Left ventricle myocardium inferior (tissue), 1 donor: ENCODE measurements at places on chromosomes 12 and 14. TPM values are rescaled to one million over a fixed set of nuclear protein-coding genes. Genes with fewer than 3 reads are reported as not detected.

DNA sequence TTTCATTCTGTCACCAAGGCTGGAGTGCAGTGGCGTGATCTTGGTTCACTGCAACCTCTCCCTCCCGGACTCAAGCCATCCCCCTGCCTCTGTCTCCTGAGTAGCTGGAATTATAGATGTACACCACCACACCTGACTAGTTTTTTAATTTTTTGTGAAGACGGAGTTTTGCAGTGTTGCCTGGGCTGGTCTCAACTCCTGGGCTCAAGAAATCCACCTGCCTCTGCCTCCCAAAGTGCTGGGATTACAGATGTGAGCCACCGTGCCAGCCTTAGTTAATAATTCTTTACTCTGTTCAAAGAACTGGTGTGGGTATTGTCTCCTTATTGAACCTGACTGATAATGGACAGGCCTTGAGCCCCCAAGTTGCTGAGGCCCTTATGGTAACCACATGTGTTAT, 10.4 kb upstream of the KRT7 start:
- H3K4me1 ChIP-seq = no peaks in the 10 kb centered on the region
- H3K27me3 ChIP-seq = peaks cover 59% of the 10 kb centered on the region
- no peak overlapping the region for H3K4me3 ChIP-seq

DNA sequence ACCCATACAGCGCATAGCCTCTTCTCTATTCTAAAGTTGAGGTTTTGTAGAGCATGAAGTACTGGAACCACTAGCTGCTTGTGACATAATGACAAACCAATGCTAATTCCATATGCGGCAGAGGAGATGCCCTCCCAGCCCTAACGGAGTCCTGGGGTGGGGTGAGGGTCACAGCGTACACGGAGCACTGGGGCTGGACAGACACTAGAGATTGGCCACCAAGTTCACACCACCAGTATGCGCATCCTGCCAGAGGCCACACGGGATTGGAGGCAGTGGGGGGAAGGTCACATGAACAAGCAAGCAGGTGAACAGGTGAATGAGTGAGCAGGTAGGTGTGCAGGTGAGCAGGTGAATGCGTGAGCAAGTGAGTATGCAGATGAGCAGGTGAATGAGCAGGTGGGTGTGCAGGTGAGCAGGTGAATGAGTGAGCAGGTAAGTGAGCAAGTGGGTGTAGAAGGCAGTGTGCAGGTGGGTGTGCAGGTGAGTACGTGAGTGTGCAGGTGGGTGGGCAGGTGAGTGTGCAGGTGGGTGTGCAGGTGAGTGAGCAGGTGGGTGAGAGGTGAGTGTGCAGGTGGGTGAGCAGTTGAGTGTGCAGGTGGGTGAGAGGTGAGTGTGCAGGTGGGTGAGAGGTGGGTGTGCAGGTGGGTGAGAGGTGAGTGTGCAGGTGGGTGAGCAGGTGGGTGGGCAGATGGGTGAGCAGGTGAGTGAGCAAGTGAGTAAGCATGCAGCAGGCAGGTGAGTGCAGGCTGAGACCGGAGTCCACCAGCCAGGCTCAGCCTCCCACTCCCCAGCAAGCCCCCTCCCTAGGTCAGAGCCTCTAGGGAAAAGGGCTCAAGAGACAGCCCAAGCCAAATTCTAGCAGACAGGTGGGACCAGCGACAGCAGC, 52.7 kb downstream of the CCDC85C start:
- DNase-seq = no peak
- no peaks in the 10 kb centered on the region for H3K36me3 ChIP-seq
- no peaks in the 10 kb centered on the region for H3K27me3 ChIP-seq
- no peak overlapping the region for H3K4me3 ChIP-seq

GRCh38 chr14:51576117-51576430, 75.6 kb upstream of the FRMD6 start:
- H3K36me3 ChIP-seq = no peaks in the 10 kb centered on the region
- peak overlapping the region; percentile 19 for H3K27ac ChIP-seq
- peaks cover 3% of the 10 kb centered on the region for H3K4me1 ChIP-seq
- no peak for DNase-seq
- H3K4me3 ChIP-seq = no peak overlapping the region
- peaks cover 8% of the 10 kb centered on the region for H3K27me3 ChIP-seq

DNA sequence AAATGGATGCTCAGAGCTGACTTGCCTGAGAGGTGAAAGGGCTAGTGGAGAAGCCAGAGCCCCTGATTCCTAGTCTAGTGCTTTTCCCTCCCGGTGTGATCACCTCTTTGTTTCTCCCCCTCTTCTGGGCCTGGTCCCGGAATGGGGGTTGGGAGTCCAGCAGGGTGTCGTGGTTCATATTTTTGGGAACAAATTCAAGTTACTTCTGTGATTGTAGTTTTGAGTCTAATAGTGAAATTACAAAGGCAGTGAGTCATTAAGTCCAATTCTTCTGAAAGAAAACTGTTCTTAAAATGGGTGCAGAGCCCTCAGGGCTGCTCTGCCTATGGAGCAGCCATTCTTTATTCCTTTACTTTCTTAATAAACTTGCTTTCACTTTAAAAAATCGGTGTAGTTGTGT, 7.6 kb downstream of the SUSD6 start:
- H3K36me3 ChIP-seq = no peaks in the 10 kb centered on the region
- no peak for DNase-seq
- H3K4me3 ChIP-seq = no peak overlapping the region
- no peaks in the 10 kb centered on the region for H3K27me3 ChIP-seq
- H3K4me1 ChIP-seq = peaks cover 98% of the 10 kb centered on the region

DNA sequence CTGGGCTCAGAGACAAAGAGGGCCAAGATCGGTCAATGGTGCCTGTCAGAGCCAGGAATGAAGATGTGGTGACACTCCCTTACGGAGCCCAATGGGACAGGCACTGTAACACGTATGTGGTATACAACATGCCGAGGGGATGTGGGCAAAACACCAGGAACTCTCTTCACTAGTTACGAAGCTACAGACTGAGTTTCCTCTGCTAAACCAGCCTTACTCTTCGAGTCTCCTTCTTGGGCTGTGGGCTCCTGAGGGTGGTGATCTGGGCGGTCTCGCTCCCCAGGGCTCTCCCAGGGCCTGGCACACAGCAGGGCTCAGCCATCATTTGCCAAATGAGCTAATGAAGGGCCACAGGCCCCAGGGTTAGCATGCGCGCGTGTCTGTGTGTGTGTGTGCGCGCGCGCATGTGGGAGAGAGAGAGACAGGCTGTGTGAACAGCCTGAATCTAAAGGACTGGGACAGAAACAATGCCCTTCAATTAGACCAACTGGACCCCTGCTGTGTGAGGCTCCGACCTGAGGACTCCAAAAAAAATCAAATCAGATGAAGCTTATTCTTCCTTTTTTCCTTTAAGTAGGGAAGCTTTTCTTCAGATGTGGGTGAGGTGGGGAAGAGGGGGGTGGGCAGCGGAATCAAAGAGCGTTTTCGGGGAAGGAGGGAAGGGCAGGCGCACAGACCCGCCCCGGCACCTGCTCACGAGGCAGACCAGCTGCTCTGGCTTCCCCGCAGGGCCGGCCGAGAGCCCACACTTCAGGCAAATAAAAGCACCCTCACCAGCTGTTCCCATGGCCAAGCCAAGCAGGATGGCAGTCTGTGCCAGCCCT, 42.5 kb downstream of the CCDC88C start:
- H3K27ac ChIP-seq = no peak overlapping the region
- H3K4me1 ChIP-seq = peaks cover 64% of the 10 kb centered on the region
- peaks cover 62% of the 10 kb centered on the region for H3K27me3 ChIP-seq
- no peak overlapping the region for H3K4me3 ChIP-seq
- H3K36me3 ChIP-seq = no peaks in the 10 kb centered on the region

- no peak for DNase-seq
- H3K4me1 ChIP-seq = no peaks in the 10 kb centered on the region
- H3K27ac ChIP-seq = no peak overlapping the region
- H3K36me3 ChIP-seq = no peaks in the 10 kb centered on the region
Measured at GRCh38 chr12:128734371-128734770, 89.4 kb downstream of the SLC15A4 start.

GRCh38 chr12:52005903-52006703, 643 bp upstream of the TAMALIN start:
- no peak for DNase-seq
- H3K4me1 ChIP-seq = peaks cover 62% of the 10 kb centered on the region
- peak overlapping the region; percentile 97 for H3K27ac ChIP-seq
- H3K27me3 ChIP-seq = peaks cover 31% of the 10 kb centered on the region

DNA sequence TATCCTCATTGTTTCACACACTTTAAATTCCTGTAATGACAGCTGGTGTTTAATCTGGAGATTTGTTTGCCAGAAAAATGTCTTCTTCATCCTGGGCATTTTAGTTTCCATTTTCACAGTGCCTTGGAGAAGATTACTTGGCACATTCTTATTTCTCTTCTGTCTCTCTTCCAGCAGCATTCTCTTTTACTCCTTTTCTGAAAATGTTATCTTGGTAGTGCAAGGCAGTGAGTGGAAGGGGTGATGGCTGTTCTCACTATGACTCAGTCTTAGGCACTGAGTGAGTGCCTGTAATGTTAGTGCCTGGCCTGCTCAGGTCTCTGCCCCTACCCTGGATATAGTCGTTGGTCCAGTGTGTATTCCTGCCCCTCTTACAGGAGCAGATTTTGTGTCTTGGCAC, 13.1 kb downstream of the CLECL1 start:
- H3K27me3 ChIP-seq = peaks cover 8% of the 10 kb centered on the region
- H3K36me3 ChIP-seq = no peaks in the 10 kb centered on the region
- DNase-seq = no peak
- no peaks in the 10 kb centered on the region for H3K4me1 ChIP-seq
- no peak overlapping the region for H3K27ac ChIP-seq

DNA sequence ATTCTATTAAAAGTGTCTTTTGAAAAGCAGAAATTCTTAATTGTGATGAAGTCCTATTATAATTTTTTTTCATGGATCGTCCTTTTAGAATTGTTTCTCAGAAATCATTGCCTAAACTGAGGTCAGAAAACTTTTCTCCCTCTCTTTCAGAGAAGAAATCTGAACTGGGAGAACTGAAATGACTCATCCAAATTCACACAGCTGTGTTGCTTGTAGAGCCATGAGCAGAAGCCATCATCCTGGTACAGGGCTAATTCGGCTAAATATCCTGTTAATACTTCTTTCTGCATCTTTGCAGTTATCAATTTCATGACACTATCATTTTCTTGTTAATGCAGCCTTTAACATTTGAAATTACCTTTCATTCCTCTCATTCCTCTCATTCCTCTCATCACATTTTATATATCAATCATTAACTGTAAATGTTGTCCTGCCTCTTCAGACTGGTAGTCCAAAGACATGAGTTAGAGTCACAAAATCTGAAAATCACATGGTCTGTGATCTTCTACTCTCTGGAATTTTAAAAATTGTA, 15.5 kb downstream of the SLC15A5 start:
- no peaks in the 10 kb centered on the region for H3K36me3 ChIP-seq
- H3K4me1 ChIP-seq = no peaks in the 10 kb centered on the region
- no peak overlapping the region for H3K27ac ChIP-seq
- no peak for DNase-seq
- no peaks in the 10 kb centered on the region for H3K27me3 ChIP-seq

DNA sequence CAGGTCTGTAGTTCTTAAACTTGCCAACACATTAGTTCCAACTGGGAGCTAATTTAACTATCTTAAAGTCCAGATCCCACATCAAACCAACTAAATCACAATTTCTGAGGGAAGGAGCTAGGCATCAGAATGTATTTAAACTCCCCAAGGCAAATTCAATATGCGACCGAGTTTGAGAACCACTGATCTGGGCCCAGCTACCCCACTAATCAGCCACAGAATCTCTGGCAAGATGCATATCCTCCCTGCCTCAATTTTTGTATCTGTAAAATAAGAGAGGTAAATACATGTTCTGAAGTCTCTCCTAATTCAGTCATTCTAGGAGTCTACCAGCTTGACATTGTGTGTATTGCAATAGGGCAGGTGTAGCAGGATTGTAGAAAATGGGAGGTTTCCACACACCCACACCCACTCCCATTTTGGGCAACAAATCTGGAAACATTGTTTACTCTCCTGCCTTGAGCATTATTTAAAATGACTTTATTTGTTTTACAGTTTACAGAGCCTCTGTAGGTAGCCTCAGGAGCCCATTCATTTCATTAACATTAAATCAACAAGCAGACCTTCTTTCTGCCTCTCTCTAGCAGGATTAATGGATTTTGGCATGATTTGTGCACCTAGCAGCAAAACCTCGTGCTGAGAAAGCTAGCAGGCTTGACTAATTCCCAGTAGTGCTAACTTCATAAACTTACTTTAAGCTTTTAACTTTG, 15.6 kb downstream of the LGR5 start:
- H3K4me3 ChIP-seq = no peak overlapping the region
- H3K4me1 ChIP-seq = no peaks in the 10 kb centered on the region
- H3K36me3 ChIP-seq = no peaks in the 10 kb centered on the region
- H3K27ac ChIP-seq = no peak overlapping the region
- H3K27me3 ChIP-seq = peaks cover 42% of the 10 kb centered on the region
- DNase-seq = no peak

DNA sequence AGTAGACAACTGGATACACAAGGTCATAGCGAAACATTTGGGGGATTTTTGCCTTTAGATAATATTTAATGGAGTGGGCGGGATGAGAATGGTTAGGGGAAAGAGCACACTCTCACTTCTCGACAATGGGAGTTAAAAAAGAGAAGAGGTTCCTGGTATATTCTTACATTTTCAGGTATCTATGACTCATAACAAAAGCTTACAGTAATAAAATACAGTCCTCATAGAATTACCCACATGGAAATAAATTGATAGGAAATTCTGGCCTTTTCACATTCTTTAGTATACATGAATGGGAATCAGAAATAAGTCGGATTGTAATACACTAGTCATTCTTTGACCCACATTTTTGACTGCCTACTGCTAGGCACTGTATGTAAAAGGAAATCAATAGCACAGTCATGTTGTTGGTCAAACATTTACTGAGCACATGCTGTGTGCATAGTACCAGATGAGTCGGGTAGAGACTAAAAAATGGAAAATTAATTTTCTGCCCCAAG, 8.2 kb upstream of the CRADD start:
- H3K27ac ChIP-seq = no peak overlapping the region
- H3K4me1 ChIP-seq = peaks cover 5% of the 10 kb centered on the region
- H3K27me3 ChIP-seq = no peaks in the 10 kb centered on the region
- DNase-seq = no peak

- H3K36me3 ChIP-seq = no peaks in the 10 kb centered on the region
- peak overlapping the region; percentile 87 for H3K27ac ChIP-seq
- no peak for DNase-seq
- peaks cover 95% of the 10 kb centered on the region for H3K4me1 ChIP-seq
Measured at GRCh38 chr12:20445687-20446086, 77.3 kb downstream of the PDE3A start.

DNA sequence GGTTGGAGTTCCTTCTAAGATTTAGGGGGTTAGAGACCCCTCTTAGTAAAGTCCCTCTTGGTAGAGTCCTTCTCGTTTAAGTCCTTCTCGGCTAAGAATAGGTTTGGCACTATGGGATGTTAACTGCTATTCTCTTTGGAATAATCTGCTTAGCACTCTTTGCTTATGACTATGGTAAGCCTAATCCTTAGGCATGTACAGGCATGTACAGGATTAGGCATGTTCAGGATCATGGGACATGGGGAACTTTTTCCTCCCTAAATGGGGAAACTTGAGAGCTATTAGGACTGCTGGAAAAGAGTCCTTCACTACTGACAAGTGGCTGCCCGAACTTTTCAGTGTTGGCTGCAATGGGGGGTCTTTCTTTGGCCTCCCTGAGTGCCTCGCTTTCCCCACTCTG, 193.3 kb downstream of the TMEM117 start:
- H3K27ac ChIP-seq = no peak overlapping the region
- H3K27me3 ChIP-seq = no peaks in the 10 kb centered on the region
- H3K4me1 ChIP-seq = no peaks in the 10 kb centered on the region
- H3K36me3 ChIP-seq = no peaks in the 10 kb centered on the region
- no peak overlapping the region for H3K4me3 ChIP-seq

Gene SUSD6
- total RNA-seq = 23.9 TPM

Gene TAS2R50
- total RNA-seq = 0.47 TPM

Gene PLEKHD1
- total RNA-seq = 0.14 TPM

Gene ARG2
- total RNA-seq = 1.2 TPM

Gene GIT2
- 50.5 TPM for total RNA-seq

Gene TSPAN11
- total RNA-seq = 1.7 TPM

Gene CPNE8
- total RNA-seq = 7.2 TPM

Gene CD163
- total RNA-seq = 44.7 TPM

Gene LGMN
- 100 TPM for total RNA-seq

Gene TMEM19
- total RNA-seq = 25.1 TPM
